GM12878 (cell line): ENCODE measurements at places on chromosomes 2 and 18. TPM values are rescaled to one million over a fixed set of nuclear protein-coding genes. Genes with fewer than 3 reads are reported as not detected.

Gene ACSL3
- polyA plus RNA-seq, result 62.6 and 73.6 TPM in 2 replicates

Gene SERPINB13
- not detected in 2 replicates for polyA plus RNA-seq

Gene LAMA1
- not detected in 2 replicates for polyA plus RNA-seq

Gene GBX2
- not detected in 2 replicates for polyA plus RNA-seq

Gene TUBA4B
- polyA plus RNA-seq, result not detected in 2 replicates

Gene IL1R1
- polyA plus RNA-seq, result 0.69 and 0.79 TPM in 2 replicates

Gene TRPM8
- polyA plus RNA-seq, result not detected in 2 replicates

Gene C18orf63
- polyA plus RNA-seq, result not detected in 2 replicates

Gene LYPD6
- not detected in 2 replicates for polyA plus RNA-seq

DNA sequence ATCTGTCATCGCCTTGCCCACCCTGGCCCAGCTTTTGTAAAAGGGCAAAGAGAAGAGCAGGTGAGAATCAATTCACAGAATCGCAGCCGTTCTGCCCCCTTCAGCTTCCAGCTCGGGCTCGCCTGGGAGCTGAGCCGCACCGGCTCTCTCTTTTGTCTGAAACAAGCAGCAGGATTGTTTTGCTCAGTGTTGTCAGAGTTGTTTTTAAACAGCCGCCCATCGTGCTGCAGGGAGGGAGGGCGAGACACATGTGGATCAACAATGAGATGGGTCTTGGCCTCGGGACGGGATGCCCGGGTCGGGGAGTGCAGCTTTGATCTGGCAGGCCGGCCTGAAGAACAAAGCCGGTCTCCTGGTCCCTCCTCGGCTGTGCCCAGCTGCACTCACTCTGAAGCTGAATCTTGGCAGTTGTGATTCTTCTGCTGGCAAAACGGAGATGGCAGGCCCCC, 39.7 kb upstream of the HDAC4 start:
- H3K4me1 ChIP-seq, result no peaks in the 10 kb centered on the region
- DNase-seq, result no peak
- no peak overlapping the region for H3K4me3 ChIP-seq
- H3K36me3 ChIP-seq, result no peaks in the 10 kb centered on the region
- H3K27me3 ChIP-seq, result peaks cover 3% of the 10 kb centered on the region; the same call in 1 of the 2 replicates

GRCh38 chr2:3465328-3465727, 54.0 kb downstream of the ADI1 start:
- H3K4me1 ChIP-seq, result peaks cover 12% of the 10 kb centered on the region
- no peak for DNase-seq
- peaks cover 4% of the 10 kb centered on the region; the same call in 1 of the 2 replicates for H3K36me3 ChIP-seq
- no peak overlapping the region for H3K27ac ChIP-seq
- H3K27me3 ChIP-seq, result no peaks in the 10 kb centered on the region
- H3K4me3 ChIP-seq, result no peak overlapping the region

DNA sequence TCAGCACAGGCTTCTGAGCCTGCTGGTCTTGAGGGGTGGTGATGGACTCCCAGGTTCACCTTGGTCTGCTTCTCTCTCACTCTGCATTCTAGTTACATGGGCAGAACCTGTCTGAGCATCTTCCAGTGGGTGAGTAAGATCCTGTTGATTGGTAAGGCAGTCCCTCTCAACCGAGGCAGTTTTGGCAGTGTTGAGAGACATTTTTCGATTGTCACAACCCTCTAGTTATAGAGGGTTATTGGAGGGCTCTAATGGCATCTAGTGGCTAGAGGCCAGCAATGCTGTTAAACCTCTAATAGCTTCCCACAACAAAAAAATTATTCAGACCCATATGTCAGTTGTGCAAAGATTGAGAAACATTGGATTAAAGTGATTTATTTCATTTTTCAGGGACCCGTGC, 9.3 kb upstream of the MGAT5 start:
- no peak overlapping the region for H3K4me3 ChIP-seq
- H3K4me1 ChIP-seq, result peaks cover 57% of the 10 kb centered on the region
- H3K36me3 ChIP-seq, result no peaks in the 10 kb centered on the region; the same call in 1 of the 2 replicates
- DNase-seq, result no peak
- H3K27me3 ChIP-seq, result no peaks in the 10 kb centered on the region

- H3K27ac ChIP-seq, result no peak overlapping the region
- peaks cover 17% of the 10 kb centered on the region for H3K4me1 ChIP-seq
- H3K4me3 ChIP-seq, result no peak overlapping the region
Observed at GRCh38 chr2:15731213-15731888, 139.7 kb downstream of the DDX1 start.

DNA sequence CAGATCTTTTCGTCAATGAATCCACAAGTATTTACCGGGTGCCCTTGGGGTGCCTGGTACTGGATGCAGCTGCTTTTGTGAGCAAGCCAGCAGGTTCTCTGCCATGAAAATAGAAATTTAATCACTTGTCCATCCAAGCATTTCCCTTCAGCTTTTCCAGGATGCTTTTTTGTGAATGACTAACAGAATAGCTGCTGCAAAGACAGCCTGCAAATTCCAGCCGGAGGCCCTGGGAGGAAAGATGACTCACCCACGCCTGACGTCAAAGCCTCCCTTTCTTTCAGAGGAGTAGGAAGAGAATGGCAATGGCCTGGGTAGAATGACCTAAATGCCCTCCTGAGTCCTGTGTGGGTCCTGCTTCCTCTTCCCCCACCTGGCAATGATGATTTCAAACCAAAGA, 111.9 kb downstream of the AP1S3 start:
- H3K36me3 ChIP-seq, result no peaks in the 10 kb centered on the region
- no peaks in the 10 kb centered on the region for H3K27me3 ChIP-seq
- no peak overlapping the region for H3K4me3 ChIP-seq
- no peak for DNase-seq

GRCh38 chr2:189312643-189313042, 128.6 kb upstream of the WDR75 start:
- no peaks in the 10 kb centered on the region for H3K27me3 ChIP-seq
- no peak overlapping the region for H3K27ac ChIP-seq
- H3K4me3 ChIP-seq, result no peak overlapping the region

DNA sequence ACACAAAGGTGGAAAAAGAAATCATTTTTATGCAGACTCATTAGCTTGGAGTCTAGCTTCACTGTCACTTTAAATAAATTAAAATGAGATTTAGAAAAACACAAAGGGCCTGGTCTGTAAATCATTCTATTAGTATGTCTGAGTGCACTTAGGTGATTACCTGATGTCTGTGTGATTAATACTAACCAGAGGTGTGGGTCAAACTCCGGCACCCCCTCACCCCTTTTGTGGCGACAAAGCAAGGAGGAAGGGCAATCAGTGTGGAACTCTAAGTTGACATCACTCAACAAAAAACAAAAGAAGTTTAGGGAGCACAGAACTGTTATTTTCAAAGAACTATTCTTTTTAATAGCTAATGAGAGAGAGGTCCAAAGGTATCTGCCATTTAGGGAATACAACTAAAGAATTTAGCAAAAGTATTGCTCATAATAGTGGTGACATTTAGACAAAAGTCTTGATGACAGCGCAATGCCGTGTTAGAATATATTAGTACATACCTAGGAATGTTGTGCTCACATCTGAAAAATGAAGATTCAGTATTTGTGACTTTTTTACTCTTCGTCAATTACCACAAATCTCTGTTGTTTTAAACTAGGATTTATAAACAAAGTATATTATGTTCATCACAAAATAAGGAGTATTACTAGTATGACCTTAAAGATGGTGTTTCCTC, 66.3 kb downstream of the ZEB2 start:
- no peak overlapping the region for H3K4me3 ChIP-seq
- H3K36me3 ChIP-seq, result no peaks in the 10 kb centered on the region
- H3K27ac ChIP-seq, result no peak overlapping the region
- H3K27me3 ChIP-seq, result peaks cover 4% of the 10 kb centered on the region

GRCh38 chr18:37207343-37207742, 358.3 kb downstream of the CELF4 start:
- no peaks in the 10 kb centered on the region for H3K4me1 ChIP-seq
- no peak for DNase-seq
- H3K27ac ChIP-seq, result no peak overlapping the region
- no peaks in the 10 kb centered on the region for H3K36me3 ChIP-seq
- no peaks in the 10 kb centered on the region for H3K27me3 ChIP-seq

DNA sequence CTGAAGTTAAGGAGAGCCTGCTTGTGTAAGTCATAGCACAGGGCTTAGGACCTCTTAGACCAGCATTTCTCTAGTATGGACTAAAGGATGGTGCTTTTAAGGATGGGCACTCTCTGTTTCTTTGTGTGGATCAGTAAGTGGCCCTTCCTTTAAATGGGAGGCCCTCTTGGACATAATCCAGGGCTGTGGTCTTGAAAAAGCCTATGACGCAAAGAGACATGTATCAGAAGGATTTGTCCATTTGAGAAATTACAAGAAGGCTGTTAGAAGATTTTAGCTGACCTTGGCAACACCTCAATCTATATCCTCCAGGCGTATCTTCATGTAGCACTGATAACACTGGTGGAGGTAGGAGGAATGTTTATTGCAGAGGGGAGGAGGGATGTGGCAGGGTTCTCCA, 79.2 kb downstream of the PRPF40A start:
- H3K27ac ChIP-seq, result no peak overlapping the region
- no peak overlapping the region for H3K4me3 ChIP-seq
- H3K27me3 ChIP-seq, result no peaks in the 10 kb centered on the region
- H3K4me1 ChIP-seq, result no peaks in the 10 kb centered on the region
- DNase-seq, result no peak
- no peaks in the 10 kb centered on the region for H3K36me3 ChIP-seq

DNA sequence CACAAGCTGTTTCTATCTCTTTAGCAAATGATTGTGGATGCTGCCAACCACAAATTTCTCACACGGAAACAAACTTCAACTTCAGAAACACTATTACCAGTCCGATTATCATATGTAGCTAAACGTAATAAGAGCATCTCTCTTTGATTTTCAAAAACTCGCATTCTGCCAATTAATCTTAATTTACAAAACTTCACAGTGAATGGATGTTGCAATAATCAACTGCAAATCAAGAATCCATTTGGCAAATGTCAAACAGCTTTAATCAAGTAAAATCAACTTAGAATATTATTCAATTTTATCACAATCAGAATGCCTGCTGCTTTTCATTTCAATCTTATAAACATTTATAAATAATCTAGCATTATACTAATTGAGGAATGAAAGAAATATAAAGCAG, 54.2 kb downstream of the DTNB start:
- DNase-seq, result no peak
- H3K4me1 ChIP-seq, result no peaks in the 10 kb centered on the region
- H3K27me3 ChIP-seq, result no peaks in the 10 kb centered on the region
- no peaks in the 10 kb centered on the region for H3K36me3 ChIP-seq

GRCh38 chr2:162058973-162059668, 14.9 kb downstream of the DPP4 start:
- peak; percentile 84 for DNase-seq
- peak overlapping the region; percentile 78 for H3K27ac ChIP-seq
- peaks cover 57% of the 10 kb centered on the region for H3K4me1 ChIP-seq
- H3K36me3 ChIP-seq, result no peaks in the 10 kb centered on the region

DNA sequence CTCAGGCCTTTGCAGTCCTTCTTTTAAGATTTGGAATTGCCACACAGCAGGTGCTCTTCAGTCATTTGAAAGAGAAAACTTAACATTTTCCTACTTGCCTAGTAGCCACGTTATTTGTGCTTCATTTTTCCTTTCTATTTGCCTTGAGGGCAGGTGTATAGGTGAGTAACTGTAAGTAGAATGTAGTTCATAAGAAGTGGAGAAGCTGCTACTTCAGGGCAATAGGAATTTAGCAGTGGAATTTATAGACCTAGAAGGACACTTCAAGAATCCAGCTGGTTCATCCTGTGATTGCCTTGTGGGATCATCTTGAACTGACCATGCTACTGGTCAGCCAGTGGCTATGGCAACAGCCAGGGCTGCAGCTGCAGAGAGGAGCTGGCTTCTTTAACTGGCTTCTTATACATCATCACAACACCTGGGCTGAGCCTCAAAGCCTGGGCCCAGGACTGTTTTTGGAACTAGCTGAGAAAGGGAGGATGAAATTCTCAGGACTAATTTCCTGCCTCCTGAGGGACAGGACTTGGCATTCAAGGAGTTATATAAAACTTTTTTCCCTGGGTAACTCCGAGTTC, 5.1 kb upstream of the LANCL1 start:
- no peak overlapping the region for H3K27ac ChIP-seq
- no peaks in the 10 kb centered on the region for H3K27me3 ChIP-seq
- no peaks in the 10 kb centered on the region for H3K36me3 ChIP-seq
- no peak for DNase-seq
- H3K4me1 ChIP-seq, result no peaks in the 10 kb centered on the region

DNA sequence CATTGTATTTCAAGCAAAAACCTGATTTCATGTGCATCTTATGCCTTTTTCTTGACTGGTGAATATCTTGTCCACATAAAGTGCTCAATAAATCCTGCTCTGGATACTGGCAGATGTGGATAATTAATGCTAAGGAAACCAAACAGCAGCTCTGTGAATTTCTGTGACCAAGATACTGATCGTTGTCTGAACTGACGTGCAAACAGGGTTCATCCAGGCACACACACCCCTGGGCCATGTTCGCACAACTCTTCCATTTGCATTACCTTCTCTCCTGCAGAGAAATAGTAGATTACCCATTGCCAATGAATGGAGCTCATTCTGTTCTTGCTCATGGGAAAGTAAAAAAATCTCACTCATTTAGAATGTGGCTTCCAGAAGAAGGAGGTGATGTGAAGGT, 316.2 kb upstream of the TRIB2 start:
- no peak for DNase-seq
- no peaks in the 10 kb centered on the region for H3K27me3 ChIP-seq
- H3K4me3 ChIP-seq, result no peak overlapping the region
- H3K4me1 ChIP-seq, result no peaks in the 10 kb centered on the region

DNA sequence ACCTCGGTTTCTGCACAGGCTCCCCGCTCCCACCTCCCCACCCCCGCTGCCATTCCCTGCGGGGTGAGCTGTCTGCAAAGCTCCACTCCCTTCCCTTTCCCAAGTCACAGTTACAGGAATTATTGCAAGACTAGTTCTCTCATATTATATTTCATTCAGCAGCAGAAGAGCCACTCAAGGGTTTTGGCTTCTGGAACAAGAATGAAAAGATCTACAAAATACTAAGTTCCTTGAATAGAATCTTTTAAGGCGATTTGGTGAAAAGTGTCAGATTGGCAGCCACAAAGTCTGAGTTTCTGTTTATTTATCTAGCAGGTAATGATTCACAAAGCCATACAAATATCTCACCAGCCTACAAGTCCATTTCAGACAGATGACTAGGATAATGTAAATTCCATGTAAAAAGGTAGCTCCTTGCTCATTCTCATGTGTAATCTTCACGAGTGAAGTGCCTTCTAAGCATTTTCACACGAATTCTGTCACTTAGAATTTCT, 221.9 kb upstream of the RBBP8 start:
- no peaks in the 10 kb centered on the region for H3K4me1 ChIP-seq
- no peaks in the 10 kb centered on the region for H3K27me3 ChIP-seq
- no peak overlapping the region for H3K27ac ChIP-seq
- H3K36me3 ChIP-seq, result no peaks in the 10 kb centered on the region
- no peak for DNase-seq

- DNase-seq, result peak; percentile 19
- H3K4me3 ChIP-seq, result peak within 1 kb of the TSS; percentile 97
- H3K27ac ChIP-seq, result peak within 1 kb of the TSS; percentile 89
- peaks cover 12% of the 10 kb centered on the region for H3K4me1 ChIP-seq
Observed at GRCh38 chr2:26346454-26347053, at the start of gene ADGRF3. Gene ADGRF3, minus strand, starts transcription at chr2:26346789. Its CDS starts 555 bp downstream, at chr2:26346234.

DNA sequence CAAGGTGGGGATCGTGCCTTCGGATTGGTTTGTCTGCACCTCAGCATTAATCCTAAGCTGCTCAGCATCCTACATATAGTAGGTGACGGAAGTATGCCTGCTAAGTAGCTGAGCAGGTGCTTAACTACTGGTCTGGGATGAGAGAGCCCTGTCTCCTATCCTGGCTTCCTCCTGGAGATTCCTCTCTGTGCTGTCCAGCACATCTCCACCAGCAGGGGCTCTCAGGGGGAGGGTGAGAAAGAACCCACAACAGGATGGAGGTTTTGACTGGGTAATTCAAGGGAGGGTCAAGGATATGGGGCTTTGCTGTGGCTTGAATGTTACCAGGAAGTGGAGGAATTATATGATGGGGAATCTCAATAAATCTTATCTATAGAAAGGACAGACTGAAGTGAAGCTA, 45.4 kb upstream of the KIF5C start:
- H3K27me3 ChIP-seq, result no peaks in the 10 kb centered on the region
- no peaks in the 10 kb centered on the region for H3K36me3 ChIP-seq
- H3K27ac ChIP-seq, result no peak overlapping the region
- no peaks in the 10 kb centered on the region for H3K4me1 ChIP-seq
